ENCODE measurements at places on chromosomes 6 and 20.

DNA sequence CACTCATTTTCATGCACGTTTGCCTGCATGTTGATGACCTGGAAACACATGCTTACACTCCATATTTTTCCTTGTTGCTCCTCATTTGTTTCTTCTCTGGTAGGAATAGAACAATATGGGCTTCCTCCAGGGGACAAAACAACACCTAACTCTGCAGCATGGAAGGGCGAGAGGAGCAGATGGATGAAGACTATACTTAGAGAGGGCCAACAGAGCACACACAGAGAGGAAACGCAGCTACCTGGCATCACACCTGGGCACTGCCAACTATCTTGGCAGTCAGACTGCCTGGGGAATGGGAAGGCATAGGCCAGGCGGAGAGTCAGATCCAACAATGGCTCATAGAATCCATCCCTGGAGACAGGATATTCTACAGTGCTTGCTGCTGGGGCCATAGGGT is 290.9 kb downstream of the CD83 start:
- no peaks in the 10 kb centered on the region for H3K4me1 ChIP-seq
- no peak for DNase-seq
- H3K36me3 ChIP-seq = no peaks in the 10 kb centered on the region

GRCh38 chr20:58854638-58855471 is 2.3 kb downstream of the GNAS start:
- H3K27me3 ChIP-seq = peaks cover 94% of the 10 kb centered on the region
- H3K36me3 ChIP-seq = no peaks in the 10 kb centered on the region
- H3K4me3 ChIP-seq = peak overlapping the region; percentile 63
- H3K27ac ChIP-seq = no peak overlapping the region
- H3K4me1 ChIP-seq = peaks cover 20% of the 10 kb centered on the region

GRCh38 chr20:54063992-54064676 is 6.3 kb downstream of the BCAS1 start:
- H3K36me3 ChIP-seq = peaks cover 3% of the 10 kb centered on the region
- peaks cover 18% of the 10 kb centered on the region for H3K4me1 ChIP-seq
- DNase-seq = peak; percentile 48
- peak overlapping the region; percentile 15 for H3K4me3 ChIP-seq
- H3K27ac ChIP-seq = peak overlapping the region; percentile 88

- H3K4me1 ChIP-seq = peaks cover 13% of the 10 kb centered on the region
- H3K36me3 ChIP-seq = no peaks in the 10 kb centered on the region
- H3K4me3 ChIP-seq = no peak overlapping the region
- H3K27ac ChIP-seq = peak overlapping the region; percentile 29
- no peaks in the 10 kb centered on the region for H3K27me3 ChIP-seq
These were observed 25.0 kb upstream of the BRPF3 start for GRCh38 chr6:36171573-36171972.

- DNase-seq = no peak
- no peaks in the 10 kb centered on the region for H3K4me1 ChIP-seq
These were observed 53.6 kb upstream of the CST7 start for GRCh38 chr20:24895431-24895830.

- H3K27ac ChIP-seq = no peak overlapping the region
- H3K27me3 ChIP-seq = no peaks in the 10 kb centered on the region
- no peaks in the 10 kb centered on the region for H3K4me1 ChIP-seq
- no peak overlapping the region for H3K4me3 ChIP-seq
These were observed 89.7 kb downstream of the TFAP2C start for GRCh38 chr20:56718816-56719215.

GRCh38 chr6:6891125-6891721 is 216.5 kb upstream of the RREB1 start:
- peaks cover 2% of the 10 kb centered on the region for H3K36me3 ChIP-seq
- peaks cover 11% of the 10 kb centered on the region for H3K27me3 ChIP-seq
- no peaks in the 10 kb centered on the region for H3K4me1 ChIP-seq
- no peak for DNase-seq

DNA sequence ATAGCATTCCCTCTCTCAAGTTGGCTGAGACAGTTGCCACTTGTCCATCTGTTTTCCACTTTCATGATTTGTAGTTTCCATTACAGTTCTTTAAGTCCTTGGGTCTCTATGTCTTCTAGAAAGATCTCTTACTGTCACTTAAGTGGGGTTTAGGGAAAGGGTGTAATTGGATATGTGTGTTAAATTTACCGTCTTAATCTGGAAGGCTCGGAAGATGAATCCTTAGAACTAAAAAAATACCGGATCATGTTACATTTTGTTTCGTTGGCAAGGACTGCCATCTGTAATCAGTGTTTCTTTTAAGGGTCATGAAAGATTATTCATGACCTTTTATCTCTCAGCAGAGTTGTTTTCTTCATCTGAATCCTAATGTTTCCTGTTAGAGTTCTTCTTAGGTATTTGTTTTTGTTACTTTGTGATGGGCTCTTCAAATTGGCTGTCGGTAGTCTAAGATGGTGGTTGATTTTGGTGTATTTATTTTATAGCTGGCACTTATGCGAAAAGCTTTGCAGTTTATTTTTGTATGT is 21.8 kb upstream of the BTBD3 start:
- no peak overlapping the region for H3K4me3 ChIP-seq
- H3K27ac ChIP-seq = no peak overlapping the region
- no peaks in the 10 kb centered on the region for H3K36me3 ChIP-seq
- no peak for DNase-seq
- peaks cover 12% of the 10 kb centered on the region for H3K27me3 ChIP-seq

GRCh38 chr20:4833074-4833728 is 111.5 kb downstream of the PRND start:
- peaks cover 4% of the 10 kb centered on the region for H3K4me1 ChIP-seq
- no peak overlapping the region for H3K4me3 ChIP-seq
- H3K27ac ChIP-seq = no peak overlapping the region
- peaks cover 6% of the 10 kb centered on the region for H3K27me3 ChIP-seq

GRCh38 chr6:14692208-14692607 is 553.7 kb upstream of the JARID2 start:
- no peak for DNase-seq
- H3K27ac ChIP-seq = no peak overlapping the region
- no peaks in the 10 kb centered on the region for H3K4me1 ChIP-seq
- no peaks in the 10 kb centered on the region for H3K36me3 ChIP-seq

DNA sequence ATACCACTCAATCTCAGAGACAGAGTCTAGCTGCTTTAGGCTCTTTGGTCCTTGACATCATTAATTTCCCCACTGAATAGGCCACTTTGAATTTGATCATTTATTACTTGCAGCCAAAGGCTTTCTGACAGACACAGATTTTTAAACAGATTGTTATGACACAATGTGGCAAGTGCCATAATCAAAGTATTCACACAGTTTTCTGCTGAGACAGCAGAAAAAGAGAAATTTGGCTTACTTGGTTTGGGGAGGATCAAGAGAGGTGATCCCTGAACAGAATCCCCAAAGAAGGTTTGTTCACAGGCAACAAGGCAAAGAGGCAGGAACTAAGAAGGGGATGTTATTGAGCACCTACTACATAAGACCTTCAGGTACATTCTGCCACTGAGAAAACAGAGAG is 138.0 kb upstream of the TOP1 start:
- H3K27me3 ChIP-seq = no peaks in the 10 kb centered on the region
- peaks cover 11% of the 10 kb centered on the region for H3K4me1 ChIP-seq
- no peak overlapping the region for H3K4me3 ChIP-seq
- H3K27ac ChIP-seq = no peak overlapping the region
- DNase-seq = no peak

DNA sequence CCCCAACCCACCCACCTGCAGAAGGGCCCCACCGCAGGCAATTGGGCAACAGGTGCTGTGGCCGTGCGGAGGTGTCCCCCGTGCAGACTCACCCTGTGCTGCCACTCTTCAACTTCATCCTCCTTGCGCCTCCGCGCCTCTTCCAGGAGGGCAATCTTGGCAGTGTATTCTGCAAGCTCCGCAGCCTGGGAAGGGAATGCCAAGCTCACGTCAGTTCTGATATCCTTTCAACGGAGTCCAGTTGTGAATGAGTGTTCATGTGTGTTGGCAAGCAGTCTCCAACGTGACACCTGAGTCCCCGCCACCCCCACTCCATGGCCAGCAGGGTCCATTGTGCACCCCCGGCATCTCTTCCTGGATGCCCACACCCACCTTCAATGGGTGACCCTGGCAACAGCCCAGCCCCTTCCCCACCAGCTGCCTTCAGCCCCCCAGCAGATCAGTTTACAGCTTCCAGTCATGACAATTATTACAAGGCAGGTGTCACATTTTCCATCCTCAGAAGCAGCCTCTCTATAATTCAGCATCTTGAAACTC is 49.9 kb downstream of the EZR start:
- H3K27ac ChIP-seq = peak overlapping the region; percentile 92
- peaks cover 100% of the 10 kb centered on the region for H3K36me3 ChIP-seq
- no peaks in the 10 kb centered on the region for H3K27me3 ChIP-seq
- no peak for DNase-seq
- peak overlapping the region; percentile 46 for H3K4me3 ChIP-seq

- H3K4me1 ChIP-seq = peaks cover 48% of the 10 kb centered on the region
- no peak for DNase-seq
- H3K27me3 ChIP-seq = no peaks in the 10 kb centered on the region
- peaks cover 12% of the 10 kb centered on the region for H3K36me3 ChIP-seq
- H3K27ac ChIP-seq = no peak overlapping the region
These were observed 2.2 kb downstream of the TMEM14C start for GRCh38 chr6:10725044-10725443.

DNA sequence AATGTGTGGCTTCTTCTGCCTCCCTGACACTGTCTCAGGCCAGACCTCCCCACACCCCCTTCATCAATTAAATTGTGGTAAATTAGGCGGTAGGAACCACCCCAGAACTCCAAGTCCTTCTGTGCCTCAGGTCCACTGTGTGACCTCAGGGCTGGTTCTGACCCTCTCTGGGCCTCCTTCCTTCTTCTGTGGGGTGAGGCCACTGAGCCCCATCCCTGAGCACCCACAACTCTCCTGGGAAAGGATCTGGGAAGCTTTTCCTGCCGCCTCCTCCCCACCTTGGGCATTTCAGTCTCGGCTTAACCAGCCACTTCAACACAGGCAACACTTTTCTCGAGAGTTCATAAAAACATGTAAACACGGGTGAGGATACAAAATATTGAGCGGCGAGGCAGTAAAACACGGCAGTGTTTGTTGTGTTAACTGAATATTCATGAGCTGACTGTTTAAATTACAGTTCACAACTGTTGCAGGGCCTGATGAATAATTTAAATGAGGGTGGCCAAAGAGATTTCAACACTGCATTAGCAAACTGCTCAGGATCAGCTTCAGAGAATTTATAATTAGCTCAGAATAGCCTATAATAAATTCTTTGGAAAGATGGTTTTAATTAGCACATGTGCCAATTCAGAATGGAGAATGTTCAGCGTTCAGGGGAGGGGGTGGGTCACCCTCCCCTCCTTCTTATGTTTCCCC is 112.1 kb downstream of the TOX2 start:
- H3K36me3 ChIP-seq = peaks cover 6% of the 10 kb centered on the region
- no peak overlapping the region for H3K4me3 ChIP-seq
- H3K27ac ChIP-seq = no peak overlapping the region
- H3K27me3 ChIP-seq = peaks cover 41% of the 10 kb centered on the region
- DNase-seq = no peak

- no peak overlapping the region for H3K27ac ChIP-seq
- no peaks in the 10 kb centered on the region for H3K4me1 ChIP-seq
- DNase-seq = no peak
- H3K27me3 ChIP-seq = peaks cover 48% of the 10 kb centered on the region
- no peak overlapping the region for H3K4me3 ChIP-seq
- H3K36me3 ChIP-seq = peaks cover 4% of the 10 kb centered on the region
These were observed 3.3 kb upstream of the TREM1 start for GRCh38 chr6:41289815-41290214.

GRCh38 chr6:8809662-8810061 is 374.3 kb upstream of the SLC35B3 start:
- no peak overlapping the region for H3K27ac ChIP-seq
- no peaks in the 10 kb centered on the region for H3K36me3 ChIP-seq
- no peaks in the 10 kb centered on the region for H3K4me1 ChIP-seq
- H3K4me3 ChIP-seq = no peak overlapping the region

- H3K36me3 ChIP-seq = no peaks in the 10 kb centered on the region
- DNase-seq = no peak
- H3K27ac ChIP-seq = no peak overlapping the region
These were observed 78.4 kb upstream of the PMEPA1 start for GRCh38 chr20:57787990-57788781.

GRCh38 chr6:21271428-21272155 is 322.0 kb upstream of the SOX4 start:
- DNase-seq = no peak
- no peak overlapping the region for H3K27ac ChIP-seq
- no peaks in the 10 kb centered on the region for H3K27me3 ChIP-seq
- no peaks in the 10 kb centered on the region for H3K36me3 ChIP-seq
- H3K4me1 ChIP-seq = no peaks in the 10 kb centered on the region

DNA sequence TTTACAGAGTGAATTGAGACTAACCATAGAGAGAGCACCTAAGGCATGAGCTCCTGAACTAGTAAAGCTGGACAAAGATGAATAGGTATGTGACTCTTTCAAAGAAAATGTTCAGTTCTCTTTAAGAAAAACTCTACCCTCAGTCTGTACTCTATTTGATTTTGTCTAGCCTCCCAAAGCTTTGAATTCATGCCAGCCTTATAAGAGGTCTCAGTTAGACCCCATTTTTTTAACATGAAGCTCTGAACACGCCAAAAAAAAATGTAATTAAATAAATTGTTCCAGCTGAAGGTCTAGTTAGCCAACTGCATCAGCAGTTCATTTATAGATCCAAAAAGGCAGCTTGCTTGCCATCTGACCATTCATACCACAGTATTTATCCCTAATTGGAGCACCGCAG is 71.6 kb downstream of the COL9A1 start:
- DNase-seq = no peak
- H3K27me3 ChIP-seq = peaks cover 9% of the 10 kb centered on the region
- H3K4me1 ChIP-seq = no peaks in the 10 kb centered on the region
- no peak overlapping the region for H3K4me3 ChIP-seq
- H3K36me3 ChIP-seq = no peaks in the 10 kb centered on the region

DNA sequence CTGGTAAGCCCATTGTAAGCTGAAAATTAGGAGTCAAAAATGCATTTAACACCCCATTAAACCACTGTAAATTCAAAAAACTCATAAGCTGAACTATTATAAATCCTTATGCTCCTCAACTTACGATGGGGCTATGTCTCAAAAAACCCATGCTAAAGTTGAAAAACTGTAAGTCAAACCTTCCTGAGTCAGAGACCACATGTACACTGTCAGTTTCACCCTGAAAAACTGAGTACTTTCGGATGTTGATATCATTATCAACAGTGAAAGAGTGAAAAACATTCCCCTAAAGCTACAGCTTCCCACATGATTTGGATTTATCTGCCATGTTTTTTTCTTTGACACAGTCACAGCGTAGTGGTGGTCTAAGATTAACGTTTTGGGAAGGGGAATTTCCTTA is 14.2 kb downstream of the RAB23 start:
- no peak overlapping the region for H3K4me3 ChIP-seq
- no peaks in the 10 kb centered on the region for H3K36me3 ChIP-seq

- DNase-seq = no peak
- H3K4me3 ChIP-seq = peak overlapping the region; percentile 68
- peaks cover 6% of the 10 kb centered on the region for H3K36me3 ChIP-seq
- H3K4me1 ChIP-seq = peaks cover 2% of the 10 kb centered on the region
- peaks cover 17% of the 10 kb centered on the region for H3K27me3 ChIP-seq
- no peak overlapping the region for H3K27ac ChIP-seq
These were observed 15.8 kb upstream of the LIN28B start for GRCh38 chr6:104940893-104941728.

DNA sequence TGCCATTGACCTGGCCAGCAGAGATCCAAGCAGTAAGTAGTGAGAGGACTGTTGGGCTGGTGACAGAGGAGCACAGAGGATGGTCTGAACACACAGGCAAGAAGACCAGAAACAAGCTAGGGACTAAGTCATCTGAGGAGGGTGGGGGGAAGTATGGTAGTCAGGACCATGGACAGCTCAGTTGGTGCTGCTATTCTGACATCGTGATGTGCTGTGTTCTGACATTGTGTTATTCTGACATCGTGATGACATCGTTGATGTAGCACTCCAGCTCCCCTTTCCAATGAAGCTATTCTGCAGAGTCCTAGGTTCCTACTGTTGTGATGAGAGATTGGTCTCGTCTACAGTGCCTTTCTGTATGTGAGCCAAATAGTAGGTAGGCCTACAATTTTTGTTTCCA is 28.7 kb downstream of the CFAP206 start:
- H3K4me3 ChIP-seq = no peak overlapping the region
- no peak overlapping the region for H3K27ac ChIP-seq
- H3K4me1 ChIP-seq = no peaks in the 10 kb centered on the region
- H3K36me3 ChIP-seq = no peaks in the 10 kb centered on the region

Measured in effector memory CD8-positive, alpha-beta T cell (primary cell).